Liver (tissue), 10 donors: ENCODE measurements at places on chromosomes 5 and 9.

DNA sequence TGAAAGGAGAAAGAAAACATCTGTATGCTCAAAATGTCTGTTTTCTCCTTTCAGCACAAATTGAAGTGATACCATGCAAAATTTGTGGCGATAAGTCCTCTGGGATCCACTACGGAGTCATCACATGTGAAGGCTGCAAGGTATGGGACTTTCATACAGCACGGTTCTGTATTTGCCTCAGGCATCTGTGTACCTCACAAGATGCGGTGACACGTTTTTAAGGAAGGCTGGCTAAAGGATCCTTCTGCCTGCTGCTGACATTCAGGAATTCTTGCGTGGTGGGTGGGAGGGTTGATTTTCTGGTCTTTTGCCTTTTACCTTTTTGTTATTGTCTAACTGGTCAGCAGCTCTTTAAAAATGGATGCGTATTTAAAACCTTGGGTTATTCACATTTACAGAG, 133.1 kb downstream of the RORB start:
- no peak for DNase-seq

DNA sequence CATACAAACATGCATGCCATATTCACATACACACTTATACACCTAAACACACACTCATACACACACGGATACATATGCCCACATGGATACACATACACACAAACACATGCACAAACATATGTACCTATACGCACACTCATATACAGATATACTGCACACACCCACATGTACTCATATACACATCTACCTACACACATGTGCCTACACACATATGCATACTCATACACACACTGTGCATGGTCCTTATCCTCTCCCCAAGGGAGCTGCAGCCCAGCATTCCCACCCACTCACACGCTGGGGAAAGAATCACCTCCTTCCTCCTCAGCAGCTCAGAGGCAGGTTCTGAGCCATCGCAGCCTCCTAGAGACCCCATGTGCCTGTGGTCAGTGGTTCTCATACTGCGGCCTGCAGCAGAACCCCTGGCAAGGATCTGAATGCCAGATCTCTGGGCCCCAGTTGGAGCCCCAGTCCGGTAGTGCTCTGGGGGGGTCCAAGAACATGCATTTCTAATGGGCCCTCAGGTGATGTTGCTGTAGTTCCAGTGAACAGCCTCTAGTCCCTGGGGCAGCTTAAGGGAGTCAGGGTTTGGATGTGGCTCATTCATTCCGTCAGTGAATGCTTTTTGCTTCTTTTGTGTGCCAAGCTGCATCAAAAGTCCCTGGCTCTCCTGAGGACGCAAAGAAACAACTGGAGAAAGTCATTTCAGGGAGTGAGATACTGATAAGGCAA, 39.0 kb downstream of the SEMA4D start:
- DNase-seq: no peak

GRCh38 chr5:57358796-57359592, 123.6 kb downstream of the ACTBL2 start:
- DNase-seq: no peak

DNA sequence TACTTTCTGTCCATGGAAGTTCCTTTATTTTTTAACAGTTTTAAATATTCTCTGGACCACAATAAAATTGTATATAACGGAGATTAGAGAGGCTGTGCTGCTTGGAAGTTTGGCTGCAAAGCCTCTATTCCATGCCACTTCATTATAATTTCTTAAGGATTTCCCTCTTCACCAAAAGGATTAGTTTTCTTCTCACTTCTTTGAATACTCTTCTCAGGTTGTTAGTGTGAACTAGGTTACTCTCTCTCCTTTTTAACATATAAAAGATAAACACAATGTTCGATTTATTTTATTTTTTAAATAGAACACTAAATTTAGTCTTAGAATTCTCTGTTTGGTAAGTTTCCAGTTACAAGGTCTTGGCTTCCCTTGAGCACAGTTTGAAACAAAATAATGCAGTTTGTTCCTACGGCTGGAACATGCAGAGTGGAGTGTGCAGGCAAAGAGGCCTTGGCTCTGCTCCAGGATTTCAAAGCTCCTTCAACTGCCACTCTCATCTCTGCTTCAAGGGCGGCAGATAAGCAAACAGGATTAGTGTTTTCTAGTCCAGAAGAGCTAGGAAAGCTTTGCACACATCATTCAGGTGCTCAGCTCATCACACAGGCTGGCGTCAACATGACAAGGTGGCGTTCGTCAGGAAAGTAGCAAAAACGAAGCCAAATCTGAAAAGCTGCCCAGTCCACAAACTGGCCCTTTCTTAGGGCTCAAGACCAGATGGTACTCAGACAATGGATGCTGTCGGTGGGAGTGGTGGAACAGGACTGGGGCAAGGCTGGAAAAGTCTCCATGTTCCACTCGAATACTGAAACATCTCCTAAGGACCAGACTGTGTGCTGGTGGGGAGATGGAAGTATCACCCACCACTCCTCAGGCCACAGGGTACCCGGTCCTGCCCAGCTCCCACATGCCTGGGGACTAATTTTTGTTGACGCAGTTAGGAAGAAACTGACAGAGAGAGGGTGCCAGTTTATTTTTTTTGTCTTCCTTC, 286.6 kb downstream of the CRB2 start:
- DNase-seq: no peak

GRCh38 chr9:124343533-124344290, 71.5 kb downstream of the PSMB7 start:
- DNase-seq: no peak

GRCh38 chr5:52740007-52740406, 47.7 kb upstream of the ITGA1 start:
- DNase-seq: no peak

DNA sequence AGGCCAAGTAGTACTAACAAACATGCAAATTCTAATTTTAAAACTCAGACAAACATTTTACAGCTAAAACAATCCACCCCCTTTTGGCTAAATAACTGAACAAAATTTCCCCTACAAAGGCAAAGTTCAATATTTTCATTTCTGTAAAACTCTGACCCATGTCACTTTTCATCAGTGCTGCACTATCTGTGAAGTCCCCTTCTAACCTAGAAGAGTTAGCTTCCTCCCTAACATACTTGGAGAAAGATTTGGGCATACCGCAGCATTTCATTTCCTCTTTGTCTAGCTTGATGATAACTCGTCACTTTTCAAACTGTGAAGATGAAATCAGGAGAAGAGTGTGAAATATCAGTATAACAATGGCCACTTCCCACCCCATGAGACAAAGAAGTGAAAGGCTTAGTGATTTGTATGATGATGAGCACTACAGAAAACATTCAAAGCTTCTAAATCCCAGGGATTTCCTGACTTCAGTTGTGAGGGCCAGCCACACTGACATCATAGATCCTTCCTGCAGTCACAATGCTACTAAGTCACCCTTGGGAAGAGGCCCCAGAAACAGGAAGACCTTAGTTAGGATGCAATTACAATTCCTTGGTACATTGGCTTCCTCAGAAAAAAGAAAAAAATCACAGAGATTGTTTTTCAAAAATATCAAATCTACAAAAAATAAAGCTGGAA, at the start of gene FAM81B:
FAM81B (plus strand) TSS at position 555 of the 681 bp plus-strand sequence; CDS start at position 579, 24 bp downstream.
- DNase-seq: no peak

- no peak for DNase-seq
These were observed 28.6 kb downstream of the DCAF12 start for GRCh38 chr9:34097865-34098264.

DNA sequence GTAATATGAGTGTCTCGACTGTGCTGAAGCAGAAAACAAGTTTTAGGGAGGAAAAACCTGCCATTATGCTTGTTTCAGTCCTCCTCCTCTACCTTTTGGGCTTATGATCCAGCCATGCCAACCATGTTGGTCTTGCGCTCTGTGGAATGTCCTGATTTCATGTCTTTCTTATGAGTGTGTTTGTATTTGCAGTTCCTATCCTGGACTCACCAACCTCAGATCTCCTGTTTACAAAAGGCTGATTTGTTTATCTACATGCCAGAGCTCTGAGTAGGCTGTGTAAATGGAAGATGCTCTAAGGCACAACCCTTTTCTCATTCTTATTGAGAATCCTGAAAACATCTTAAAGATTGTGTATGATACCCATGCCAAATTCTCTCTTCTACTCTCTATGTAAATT, 138.6 kb downstream of the ARHGEF28 start:
- DNase-seq: no peak

GRCh38 chr9:22808876-22809275, 362.3 kb downstream of the DMRTA1 start:
- DNase-seq: no peak

DNA sequence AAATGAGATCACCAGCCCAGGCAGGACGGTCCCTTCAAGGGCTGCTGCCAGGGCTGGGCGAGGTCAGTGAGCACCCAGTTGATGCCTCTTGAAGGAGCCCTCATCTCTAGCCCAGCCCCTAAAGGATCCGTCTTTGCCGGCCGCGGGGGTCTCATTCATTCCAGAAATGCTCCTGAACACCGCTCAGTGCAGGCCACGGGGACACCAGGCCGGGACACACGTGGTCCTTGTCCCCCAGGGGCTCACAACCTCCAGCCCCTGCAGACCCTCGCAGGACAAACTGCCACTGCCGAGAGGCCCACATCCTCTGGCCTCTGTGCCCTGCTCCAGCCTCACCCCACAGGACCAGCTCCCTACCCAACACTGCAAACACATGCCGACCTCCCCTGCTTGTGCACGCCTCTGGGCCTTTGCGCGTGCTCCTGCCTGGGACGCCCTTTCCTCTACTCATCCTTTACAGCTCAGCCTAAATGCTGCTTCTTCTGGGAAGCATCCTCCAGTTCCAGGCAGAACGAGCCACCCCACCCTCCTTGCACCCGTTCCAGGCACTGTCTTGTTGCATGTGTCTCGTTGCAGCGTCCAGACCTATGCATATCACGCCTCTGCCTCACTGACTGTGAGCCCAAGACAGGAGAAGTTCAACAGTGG, 10.3 kb upstream of the LAMC3 start:
- DNase-seq: no peak

DNA sequence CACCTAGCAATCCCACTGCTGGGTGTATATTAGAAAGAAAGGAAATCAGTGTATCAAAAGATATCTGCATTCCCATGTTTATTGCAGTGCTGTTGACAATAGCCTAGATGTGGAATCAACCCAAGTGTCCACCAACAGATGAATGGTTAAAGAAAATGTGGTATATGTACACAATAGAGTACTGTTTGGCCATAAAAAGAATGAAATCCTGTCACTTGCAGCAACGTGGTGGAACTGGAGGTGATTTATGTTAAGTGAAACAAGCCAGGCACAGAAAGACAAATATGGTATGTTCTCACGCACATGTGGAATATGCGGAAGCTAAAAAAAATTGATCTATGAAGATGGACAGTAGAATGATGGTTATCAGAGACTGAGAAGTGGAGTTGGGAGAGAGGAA, 221.6 kb upstream of the DAP start:
- no peak for DNase-seq

DNA sequence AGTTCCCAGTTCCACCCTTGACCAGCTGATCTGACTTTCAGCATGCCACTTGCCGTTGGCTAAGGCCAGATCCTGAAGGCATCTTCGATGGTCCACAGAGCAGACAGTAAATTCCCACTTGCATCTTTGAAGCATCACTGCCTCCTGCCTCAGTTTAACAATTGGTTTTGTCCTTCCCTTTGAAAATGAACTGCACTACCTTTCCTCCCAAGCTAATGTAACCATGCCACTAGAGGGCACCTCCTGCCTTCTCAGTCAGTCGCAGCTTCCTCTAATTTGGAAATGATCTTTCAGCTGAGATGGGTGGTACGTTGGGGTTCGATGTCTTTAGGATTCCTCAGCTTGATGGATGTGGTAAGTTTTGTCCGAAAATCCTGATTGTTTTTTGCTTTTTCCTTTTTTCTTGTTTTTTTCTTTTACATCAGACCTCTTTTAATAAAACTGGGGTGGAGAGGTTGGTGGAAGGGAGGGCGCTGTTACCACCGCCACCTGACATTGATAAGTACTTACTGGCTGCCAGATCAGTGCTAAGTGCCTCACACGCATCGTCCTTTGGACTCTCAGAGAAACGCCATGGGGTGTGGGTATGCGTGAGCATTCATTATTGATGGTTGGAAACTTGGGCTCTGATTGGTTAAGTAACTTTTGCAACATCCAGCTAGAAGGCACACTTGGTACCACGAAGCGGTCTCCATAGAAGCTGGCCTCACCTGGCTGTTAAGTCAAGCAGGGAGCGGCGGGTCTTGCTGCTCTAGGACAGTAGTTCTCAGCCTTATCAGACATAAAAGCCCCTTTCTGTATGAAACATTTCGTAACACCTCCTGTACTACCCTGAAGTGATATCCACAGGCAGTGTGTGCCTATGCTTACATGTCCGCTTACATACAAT, 16.9 kb downstream of the PTTG1 start:
- DNase-seq: no peak

GRCh38 chr5:143986516-143987212, 174.7 kb downstream of the HMHB1 start:
- DNase-seq: no peak
